ENCODE measurements at places on chromosomes 12 and 14.
A peak's percentile ranks its signal among the peaks of the same experiment; 100 is the strongest.

- no peak for DNase-seq
Observed at GRCh38 chr12:34350092-34351041, 328.1 kb downstream of the ALG10 start.

- DNase-seq = no peak
Observed at GRCh38 chr12:8936735-8937134, 12.7 kb downstream of the M6PR start.

DNA sequence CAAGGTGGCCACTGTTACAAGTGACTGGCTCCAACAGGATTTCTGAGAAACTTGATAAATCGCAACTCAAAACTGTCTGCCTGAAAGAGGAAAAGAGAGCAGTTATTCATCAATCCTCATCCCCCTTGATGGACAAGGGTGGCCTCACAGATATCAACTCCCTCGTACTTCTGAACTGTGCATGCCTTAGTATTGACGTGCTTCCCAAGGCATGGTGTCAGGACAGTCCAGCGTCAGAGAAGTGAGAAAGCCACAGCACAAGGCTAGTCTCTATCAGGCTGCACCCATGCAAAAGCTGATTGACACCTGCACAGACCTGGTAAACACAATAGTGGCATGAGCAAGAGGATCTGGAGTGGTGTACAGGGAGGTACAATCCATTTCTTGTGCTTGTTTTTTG is 125.5 kb upstream of the SLC35F4 start:
- DNase-seq = no peak

- DNase-seq = no peak
Observed at GRCh38 chr12:97757481-97758193, 295.0 kb downstream of the RMST start.

DNA sequence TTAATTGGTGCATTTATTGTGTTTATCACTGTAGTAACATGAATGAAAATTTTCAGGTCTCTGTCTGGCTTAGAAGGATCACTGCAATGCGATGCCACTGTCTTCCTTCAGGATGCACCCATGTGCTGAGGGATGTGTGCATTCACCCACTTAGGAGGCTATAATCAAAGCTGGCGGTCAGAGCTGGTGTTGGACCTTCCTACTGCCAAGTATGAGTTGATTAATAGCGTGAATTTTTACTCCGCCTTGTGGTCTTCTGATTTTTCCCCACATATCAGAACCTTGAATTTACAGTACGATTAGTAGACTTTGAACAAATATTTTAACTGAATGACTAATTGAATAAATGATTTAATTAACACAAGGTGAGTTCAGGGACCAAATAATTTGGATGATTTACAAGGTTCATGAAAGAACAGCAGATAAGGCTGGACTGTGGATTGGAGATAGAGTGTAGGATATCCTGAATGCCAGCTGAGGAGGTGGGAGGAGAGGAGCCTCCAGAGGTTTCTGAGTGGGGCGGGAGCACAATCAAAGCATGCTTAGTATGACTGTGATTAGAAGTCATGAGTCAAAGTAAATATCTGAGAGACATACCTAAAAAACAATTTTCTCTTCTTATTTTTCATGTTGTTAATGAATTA is 50.1 kb downstream of the RERG start:
- DNase-seq = no peak

GRCh38 chr12:109052097-109052413 is 321 bp upstream of the USP30 start:
- no peak for DNase-seq

DNA sequence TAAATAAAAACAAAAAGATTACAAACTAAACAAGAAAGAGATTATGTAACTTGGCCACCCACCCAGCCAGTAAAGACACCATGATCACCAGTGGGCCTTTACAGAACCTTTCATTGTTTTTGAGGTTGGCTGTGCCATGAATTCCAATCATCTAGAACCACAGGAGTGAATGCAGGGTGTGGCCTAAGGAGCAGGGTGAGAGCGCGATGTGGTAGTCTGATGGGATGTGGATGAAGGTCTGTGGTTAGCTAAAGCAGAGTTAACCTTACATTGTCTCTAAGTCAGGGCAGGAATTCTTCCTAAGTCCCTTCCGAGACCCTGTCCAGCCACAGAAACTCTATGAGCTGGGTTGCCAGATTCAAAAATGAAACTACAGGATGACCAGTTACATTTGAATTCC is 54.0 kb upstream of the CDKN3 start:
- peak; percentile 36 for DNase-seq

GRCh38 chr12:52605542-52605941 is 4.3 kb upstream of the KRT72 start:
- no peak for DNase-seq

DNA sequence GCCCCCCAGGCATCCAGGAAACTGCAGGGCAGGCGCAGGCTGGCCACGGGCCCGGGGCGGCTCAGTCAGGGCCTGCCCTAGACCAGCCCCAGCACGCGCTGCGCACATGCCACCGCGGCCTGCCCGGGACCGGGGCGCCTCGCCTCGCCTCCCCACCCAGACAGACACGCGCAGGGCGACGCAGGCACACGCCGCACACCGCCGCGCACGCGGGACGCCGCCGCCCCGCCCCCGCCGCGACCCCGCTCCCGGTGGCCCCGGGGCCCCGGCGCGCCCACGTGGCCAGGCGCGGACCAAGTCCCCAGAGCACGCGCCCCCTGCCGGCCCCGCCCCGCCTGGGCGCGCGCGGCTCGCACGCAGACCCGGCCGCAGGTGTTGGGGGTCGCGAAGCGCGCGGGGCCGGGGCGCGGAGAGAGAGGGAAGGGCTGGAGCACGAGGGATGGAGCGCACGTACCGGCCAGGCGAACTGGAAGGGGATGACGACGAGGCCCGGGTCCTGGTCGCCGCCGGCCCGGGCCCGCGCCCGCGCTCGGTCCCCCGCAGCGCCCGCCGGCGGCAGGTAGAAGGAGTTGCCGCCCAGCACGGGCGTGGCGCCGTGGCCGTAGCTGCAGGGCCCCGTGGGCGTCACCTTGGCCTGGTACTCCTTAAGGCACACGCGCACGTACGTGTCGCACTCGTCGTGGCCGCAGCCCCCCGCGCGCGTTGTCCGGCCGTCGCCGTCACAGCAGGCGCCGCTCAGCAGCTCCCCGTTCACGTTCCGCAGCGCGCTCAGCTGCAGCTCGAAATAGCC is 1.1 kb downstream of the JAG2 start:
- DNase-seq = no peak

DNA sequence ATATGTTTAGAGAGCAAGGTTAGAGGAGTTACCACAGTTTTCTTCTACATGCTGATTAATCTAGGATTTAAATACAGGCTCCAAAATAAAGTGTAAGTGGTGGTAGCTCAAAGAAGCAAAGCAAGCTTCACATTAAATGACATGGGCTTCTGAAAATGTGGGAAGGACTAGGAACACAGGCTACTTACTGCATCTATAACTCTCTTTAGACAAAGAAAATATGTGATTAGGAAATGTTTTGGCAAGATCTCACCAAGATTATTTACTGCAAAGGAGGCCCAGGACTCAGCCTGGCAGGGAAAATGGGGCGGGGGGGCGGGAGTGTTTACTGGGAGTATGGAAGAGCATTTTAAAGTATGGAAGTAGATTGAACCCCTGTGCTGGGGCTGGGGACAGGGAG is 39.4 kb downstream of the ETV6 start:
- no peak for DNase-seq

DNA sequence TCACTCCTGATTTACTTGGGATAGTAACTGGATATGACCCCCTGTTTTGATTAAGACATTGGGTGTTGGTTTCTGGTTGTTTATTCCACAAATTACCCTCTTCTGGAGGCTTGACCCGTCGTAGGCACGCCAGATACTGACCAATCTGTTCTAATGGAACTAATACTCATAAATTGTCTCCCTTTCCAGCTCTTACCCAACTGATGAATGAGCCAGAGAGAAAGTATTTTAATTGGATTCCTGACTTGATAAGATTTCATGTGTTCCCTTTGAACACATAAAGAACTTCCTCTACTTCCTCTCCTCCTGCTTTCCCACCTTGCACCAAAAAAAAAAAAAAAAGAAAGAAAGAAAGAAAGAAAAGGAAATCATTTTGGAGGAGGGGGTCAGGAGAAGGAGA is 340.9 kb downstream of the PCNX1 start:
- DNase-seq = no peak

- DNase-seq = peak; percentile 55
Observed at GRCh38 chr12:55974308-55974730, 441 bp downstream of the RAB5B start.

GRCh38 chr12:92292016-92292415 is 146.4 kb upstream of the BTG1 start:
- no peak for DNase-seq

- DNase-seq = no peak
Observed at GRCh38 chr14:66916421-66916820, 272.8 kb upstream of the GARIN2 start.

DNA sequence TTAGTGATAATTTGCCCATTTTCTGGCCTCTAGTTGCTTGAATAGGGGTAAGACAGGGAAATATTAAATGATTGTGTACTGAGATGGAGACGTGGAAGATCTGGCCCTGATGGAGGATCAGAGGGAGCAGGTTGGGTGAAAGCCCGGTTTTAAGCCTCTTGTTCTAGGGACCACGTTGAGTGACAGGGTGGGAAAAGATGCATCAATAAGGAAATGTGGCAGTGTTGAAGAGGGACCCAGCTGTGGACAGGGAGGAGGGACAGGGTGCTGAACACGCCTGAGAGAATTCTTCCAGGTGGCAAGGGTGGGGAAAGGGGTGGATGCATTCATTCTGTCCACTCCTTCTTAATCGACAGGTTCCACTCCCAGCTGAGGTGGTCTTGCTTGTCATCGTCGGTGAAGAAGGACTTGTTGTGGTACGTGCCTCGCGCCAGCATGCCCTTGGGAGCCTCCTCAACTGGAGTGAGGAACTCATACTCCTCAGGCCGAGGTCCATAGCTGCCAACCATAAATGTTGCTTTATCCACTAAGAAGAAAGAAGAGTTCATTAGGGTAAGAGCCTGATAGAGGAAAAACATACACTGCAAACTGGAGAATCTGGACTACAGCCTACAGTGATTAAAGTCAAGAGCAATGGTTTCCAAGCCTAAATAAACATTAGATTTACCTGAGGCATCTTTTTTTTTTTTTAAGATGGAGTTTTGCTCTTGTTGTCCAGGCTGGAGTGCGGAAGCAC is 4.0 kb upstream of the ERP27 start:
- DNase-seq = no peak

GRCh38 chr12:124721501-124722162 is 142.0 kb downstream of the SCARB1 start:
- peak; percentile 67 for DNase-seq

- no peak for DNase-seq
Observed at GRCh38 chr12:86719381-86719780, 463.2 kb upstream of the MGAT4C start.

GRCh38 chr12:94169495-94169894 is 21.1 kb downstream of the PLXNC1 start:
- DNase-seq = no peak

- peak; percentile 81 for DNase-seq
Observed at GRCh38 chr14:25132732-25133422, 82.9 kb upstream of the STXBP6 start.

- DNase-seq = peak; percentile 46
Observed at GRCh38 chr12:120849765-120850164, 54.4 kb downstream of the SPPL3 start.

DNA sequence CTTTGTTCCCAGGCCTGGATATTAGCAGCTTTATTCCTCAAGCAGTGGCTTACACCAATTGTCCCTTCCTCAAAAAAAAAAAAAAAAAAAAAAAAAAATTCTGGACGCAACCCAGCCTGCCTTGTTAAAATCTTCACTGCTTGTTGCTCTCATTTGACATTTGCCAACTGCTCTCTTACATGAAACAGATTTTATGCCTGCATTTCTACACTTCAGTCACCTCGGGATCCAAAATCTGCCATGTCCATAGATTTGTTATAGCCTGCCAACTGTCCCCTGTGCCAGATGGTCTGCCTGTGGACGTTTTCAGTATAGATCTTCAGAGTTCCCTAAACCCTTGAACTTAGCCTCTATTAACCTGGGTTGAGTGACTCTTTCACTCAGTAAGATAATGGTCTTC is 651.5 kb downstream of the FSCB start:
- DNase-seq = no peak

GRCh38 chr14:58565832-58566231 is 71.9 kb upstream of the DACT1 start:
- DNase-seq = no peak
